ENCODE measurements at places on chromosomes 6 and 20.

GRCh38 chr20:35191419-35192117 lies 19.7 kb downstream of the PROCR start:
- no peaks in the 10 kb centered on the region for H3K4me1 ChIP-seq
- H3K36me3 ChIP-seq, result no peaks in the 10 kb centered on the region
- H3K27me3 ChIP-seq, result no peaks in the 10 kb centered on the region
- H3K27ac ChIP-seq, result peak overlapping the region; percentile 3
- no peak for DNase-seq

GRCh38 chr20:9261781-9262180 lies 192.9 kb downstream of the PLCB4 start:
- H3K4me1 ChIP-seq, result no peaks in the 10 kb centered on the region
- no peaks in the 10 kb centered on the region for H3K27me3 ChIP-seq
- no peak overlapping the region for H3K4me3 ChIP-seq
- no peak overlapping the region for H3K27ac ChIP-seq
- no peak for DNase-seq

DNA sequence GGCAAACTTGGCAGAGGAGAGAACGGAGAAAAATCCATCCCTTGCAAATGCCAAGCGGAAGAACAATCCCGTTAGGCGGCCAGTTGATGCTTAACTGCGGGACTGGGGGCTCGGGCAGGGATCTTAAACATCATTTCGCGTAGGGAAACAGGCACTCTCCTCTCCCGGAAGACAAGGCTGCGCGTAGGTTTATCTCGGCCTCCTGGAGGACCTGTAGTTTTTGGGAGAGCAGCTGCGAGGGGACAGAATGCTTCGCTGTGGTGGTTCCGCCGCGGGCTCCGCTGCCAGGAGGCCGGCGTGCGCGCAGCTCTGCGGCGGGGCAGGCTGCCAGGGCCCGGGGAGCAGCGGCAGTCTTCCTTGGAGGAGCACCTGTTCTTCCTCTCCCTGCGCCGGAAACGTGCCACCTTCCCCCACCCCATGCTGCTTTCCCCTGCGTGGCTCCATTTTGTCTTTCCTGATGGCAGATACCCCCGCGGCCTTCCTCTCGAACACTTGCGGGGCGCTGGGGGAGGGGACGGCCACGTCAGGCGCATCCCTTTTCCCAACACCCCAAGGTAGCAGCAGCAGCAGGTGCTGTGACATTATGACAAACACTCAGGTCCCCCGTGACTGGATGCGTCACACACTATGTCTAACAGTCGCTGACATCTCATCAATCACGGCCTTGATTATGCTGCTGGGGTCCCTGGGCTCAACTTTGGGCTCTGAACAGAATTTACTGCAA lies 230.7 kb upstream of the BTBD3 start:
- DNase-seq, result no peak
- H3K4me3 ChIP-seq, result no peak overlapping the region
- no peaks in the 10 kb centered on the region for H3K27me3 ChIP-seq

- peak overlapping the region; percentile 89 for H3K4me3 ChIP-seq
- peak; percentile 71 for DNase-seq
- H3K27me3 ChIP-seq, result no peaks in the 10 kb centered on the region
- peak overlapping the region; percentile 93 for H3K27ac ChIP-seq
- peaks cover 22% of the 10 kb centered on the region for H3K4me1 ChIP-seq
Measured at GRCh38 chr20:62953839-62954703, 1.6 kb downstream of the SLC17A9 start.

- H3K36me3 ChIP-seq, result peaks cover 38% of the 10 kb centered on the region
- no peak overlapping the region for H3K4me3 ChIP-seq
- DNase-seq, result no peak
- peaks cover 26% of the 10 kb centered on the region for H3K4me1 ChIP-seq
- peak overlapping the region; percentile 95 for H3K27ac ChIP-seq
Measured at GRCh38 chr20:35274172-35275092, 3.5 kb downstream of the MMP24OS start.

- H3K36me3 ChIP-seq, result peaks cover 30% of the 10 kb centered on the region
- peak overlapping the region; percentile 88 for H3K4me3 ChIP-seq
- DNase-seq, result no peak
- peaks cover 64% of the 10 kb centered on the region for H3K4me1 ChIP-seq
Measured at GRCh38 chr20:50107796-50108331, 5.1 kb downstream of the UBE2V1 start.

DNA sequence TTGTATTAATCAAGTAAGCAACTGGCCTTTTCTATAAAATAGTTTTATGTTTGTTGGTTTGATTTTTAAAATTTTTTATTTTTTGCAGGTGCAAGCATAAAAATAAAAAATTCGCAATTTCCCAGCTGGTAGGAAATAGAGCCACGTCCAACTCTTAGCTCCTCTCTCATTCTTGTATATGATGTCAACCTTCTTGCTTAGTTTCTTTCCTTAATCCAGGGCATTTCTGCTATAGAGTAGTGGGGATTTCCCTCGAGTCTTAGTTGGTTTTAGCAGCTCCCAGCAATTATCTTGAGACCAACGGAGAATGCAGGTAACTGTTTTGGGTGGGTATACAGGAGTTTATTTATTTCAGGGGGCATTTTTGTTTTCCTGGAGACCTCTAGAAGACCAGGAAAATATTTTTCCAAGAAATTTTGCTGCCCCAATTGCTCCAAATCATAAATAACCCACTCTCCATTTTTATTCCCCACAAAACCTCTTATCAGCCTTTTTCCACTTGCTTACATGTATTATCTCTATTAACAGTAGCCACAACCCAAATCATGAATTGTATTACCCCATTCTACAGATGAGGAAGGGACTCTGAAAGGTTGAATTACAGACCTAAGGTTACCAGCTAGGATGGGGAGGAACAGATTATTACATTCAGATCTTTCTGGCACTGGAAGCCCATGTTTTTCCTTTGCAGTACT lies 18.4 kb downstream of the PHACTR2 start:
- H3K36me3 ChIP-seq, result peaks cover 2% of the 10 kb centered on the region
- no peak for DNase-seq
- H3K27me3 ChIP-seq, result no peaks in the 10 kb centered on the region
- H3K4me3 ChIP-seq, result peak overlapping the region; percentile 23

GRCh38 chr6:12601881-12602280 lies 114.7 kb upstream of the PHACTR1 start:
- H3K27ac ChIP-seq, result no peak overlapping the region
- H3K4me1 ChIP-seq, result no peaks in the 10 kb centered on the region
- H3K4me3 ChIP-seq, result no peak overlapping the region
- H3K27me3 ChIP-seq, result peaks cover 9% of the 10 kb centered on the region
- DNase-seq, result no peak

DNA sequence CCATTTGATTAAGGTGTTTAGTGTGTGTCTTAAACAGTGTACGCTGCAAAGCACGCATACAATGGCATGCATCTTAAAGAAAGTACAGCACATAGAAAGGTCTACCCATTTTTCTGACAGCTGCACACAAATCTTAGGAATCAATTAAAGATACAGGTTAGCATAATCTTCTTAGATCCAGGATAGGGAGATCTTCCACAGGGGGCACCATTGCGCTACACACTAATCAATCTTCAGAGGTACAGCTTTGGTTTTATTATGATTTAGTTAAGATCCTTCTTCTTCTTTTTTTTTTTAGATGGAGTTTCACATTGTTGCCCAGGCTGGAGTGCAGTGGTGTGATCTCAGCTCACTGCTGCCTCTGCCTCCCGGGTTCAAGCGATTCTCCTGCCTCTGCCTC lies 63.7 kb upstream of the BEND3 start:
- no peak for DNase-seq
- H3K4me1 ChIP-seq, result no peaks in the 10 kb centered on the region
- no peak overlapping the region for H3K27ac ChIP-seq
- H3K36me3 ChIP-seq, result peaks cover 5% of the 10 kb centered on the region

DNA sequence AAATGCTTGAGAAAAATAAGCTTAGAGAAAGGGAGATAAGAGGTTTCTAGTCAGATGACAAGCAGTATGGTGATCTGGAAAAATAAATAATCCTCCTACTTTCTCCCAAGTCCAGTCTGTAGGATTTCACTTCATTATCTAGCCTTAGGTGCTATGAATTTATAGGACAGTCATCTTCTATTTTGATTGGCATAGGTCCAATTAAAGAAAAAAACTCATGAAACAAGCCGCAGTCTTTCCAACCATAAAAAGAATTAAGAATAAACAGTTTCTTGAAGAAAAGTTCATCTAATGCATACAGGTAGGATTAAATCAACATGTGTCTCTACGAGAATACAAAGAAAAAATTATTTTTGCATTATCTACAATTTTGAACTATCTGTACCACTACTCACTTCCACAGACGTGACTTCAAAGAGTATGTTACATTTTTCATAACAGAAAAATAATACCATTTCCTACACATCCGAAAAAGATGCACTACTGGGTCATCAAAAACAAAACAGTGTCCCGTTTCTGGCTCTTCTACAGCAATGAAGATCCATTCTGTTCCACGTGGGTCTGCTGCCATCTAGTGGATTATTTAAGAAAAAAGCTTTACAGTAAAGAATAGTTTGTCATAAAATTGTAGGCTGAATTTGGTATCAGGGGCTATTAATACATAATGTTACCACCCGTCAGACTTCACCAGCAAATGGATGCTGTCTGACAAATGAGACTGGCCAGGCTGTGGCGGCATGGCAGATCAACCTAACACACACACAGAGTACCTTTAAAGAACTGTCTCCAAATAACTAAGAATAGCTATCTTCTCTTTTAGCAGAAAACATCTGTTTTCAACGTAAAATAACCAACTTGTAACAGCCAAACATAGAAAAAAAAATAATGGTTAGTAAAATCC lies 28.9 kb downstream of the STX7 start:
- H3K36me3 ChIP-seq, result peaks cover 4% of the 10 kb centered on the region
- peaks cover 7% of the 10 kb centered on the region for H3K4me1 ChIP-seq
- DNase-seq, result peak; percentile 56

DNA sequence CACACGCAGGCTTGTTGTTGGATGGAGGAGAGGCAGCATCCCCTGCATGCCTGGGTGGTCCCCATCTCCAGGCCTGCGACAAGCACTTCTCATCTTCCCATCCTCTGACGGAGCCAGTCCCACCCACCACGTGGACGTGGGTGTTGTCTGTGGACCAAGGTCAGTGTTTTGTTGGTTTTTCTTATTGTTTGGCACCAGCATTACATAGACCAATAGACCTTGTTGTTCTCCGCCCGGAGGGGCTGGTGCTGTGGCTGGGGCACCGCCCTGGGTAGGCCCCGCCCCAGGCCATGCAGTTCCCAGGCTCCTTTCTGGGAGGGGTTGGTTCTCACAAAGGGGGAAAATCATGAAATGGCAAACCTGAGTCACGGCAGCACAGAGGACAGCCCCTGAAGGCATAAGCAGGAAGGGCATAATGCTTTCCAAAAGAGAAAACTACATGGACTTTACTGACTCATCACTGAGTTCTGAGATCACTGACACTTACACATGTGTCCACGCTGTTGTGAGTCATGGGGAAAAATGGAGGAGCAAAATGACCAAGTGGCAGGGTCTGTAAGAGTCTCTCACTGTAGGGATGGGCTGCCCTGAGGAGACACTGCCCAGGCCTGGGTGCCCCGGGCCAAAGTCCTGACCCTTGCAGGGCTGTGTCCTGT lies 90.8 kb downstream of the THBS2 start:
- no peak for DNase-seq
- H3K4me3 ChIP-seq, result no peak overlapping the region
- H3K36me3 ChIP-seq, result no peaks in the 10 kb centered on the region
- no peaks in the 10 kb centered on the region for H3K4me1 ChIP-seq
- no peak overlapping the region for H3K27ac ChIP-seq

- H3K4me3 ChIP-seq, result peak overlapping the region; percentile 52
- H3K27ac ChIP-seq, result no peak overlapping the region
- no peak for DNase-seq
- H3K36me3 ChIP-seq, result peaks cover 6% of the 10 kb centered on the region
Measured at GRCh38 chr6:104789770-104790190, 69.9 kb downstream of the HACE1 start.

DNA sequence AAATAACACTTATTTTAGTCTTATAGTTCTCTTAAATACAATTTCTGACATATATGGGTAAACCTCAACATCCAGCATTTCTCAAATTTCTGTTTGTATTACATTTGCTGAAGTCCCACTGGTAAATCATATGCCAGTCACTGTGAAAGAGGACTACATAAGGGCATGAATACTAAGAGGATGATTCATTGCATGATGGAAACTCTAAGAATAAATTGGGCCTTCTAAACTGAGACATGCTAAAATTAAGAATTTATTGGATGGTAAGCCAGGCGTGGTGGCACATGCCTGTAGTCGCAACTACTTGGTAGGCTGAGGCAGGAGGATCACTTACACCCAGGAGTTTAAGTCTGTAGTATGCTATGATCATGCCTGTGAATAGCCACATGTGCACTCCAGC lies 12.1 kb downstream of the DEFB123 start:
- no peak for DNase-seq
- H3K27me3 ChIP-seq, result peaks cover 24% of the 10 kb centered on the region
- no peaks in the 10 kb centered on the region for H3K4me1 ChIP-seq
- H3K27ac ChIP-seq, result no peak overlapping the region
- H3K4me3 ChIP-seq, result no peak overlapping the region

GRCh38 chr6:149651056-149651455 lies 2.5 kb upstream of the KATNA1 start:
- H3K36me3 ChIP-seq, result peaks cover under 1% of the 10 kb centered on the region
- no peak overlapping the region for H3K4me3 ChIP-seq
- DNase-seq, result no peak

- DNase-seq, result no peak
- H3K27ac ChIP-seq, result no peak overlapping the region
- H3K4me3 ChIP-seq, result no peak overlapping the region
- H3K4me1 ChIP-seq, result peaks cover 9% of the 10 kb centered on the region
Measured at GRCh38 chr6:31485055-31485454, 12.9 kb upstream of the MICB start.

DNA sequence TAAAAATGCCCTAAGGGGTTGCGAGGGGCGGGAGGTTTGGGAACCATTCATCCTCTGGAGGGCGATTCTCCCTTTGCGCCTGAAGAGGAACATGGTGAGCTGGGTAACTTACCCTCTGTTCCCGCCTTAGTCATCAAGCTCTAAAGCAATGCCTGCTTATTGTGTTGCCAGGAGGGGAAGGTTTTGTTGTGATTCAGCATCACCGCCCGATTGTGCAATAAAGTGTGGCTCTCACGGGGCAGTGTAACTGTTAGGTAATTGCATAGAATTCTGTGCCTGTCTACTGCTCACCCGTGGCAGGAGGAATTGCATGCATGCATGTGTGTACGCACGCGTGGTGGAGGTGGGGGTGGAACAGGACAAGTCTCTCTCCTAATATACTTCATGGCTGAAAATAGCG lies 95.5 kb upstream of the AGPAT4 start:
- no peak for DNase-seq
- H3K27ac ChIP-seq, result no peak overlapping the region
- H3K36me3 ChIP-seq, result no peaks in the 10 kb centered on the region
- no peaks in the 10 kb centered on the region for H3K4me1 ChIP-seq

DNA sequence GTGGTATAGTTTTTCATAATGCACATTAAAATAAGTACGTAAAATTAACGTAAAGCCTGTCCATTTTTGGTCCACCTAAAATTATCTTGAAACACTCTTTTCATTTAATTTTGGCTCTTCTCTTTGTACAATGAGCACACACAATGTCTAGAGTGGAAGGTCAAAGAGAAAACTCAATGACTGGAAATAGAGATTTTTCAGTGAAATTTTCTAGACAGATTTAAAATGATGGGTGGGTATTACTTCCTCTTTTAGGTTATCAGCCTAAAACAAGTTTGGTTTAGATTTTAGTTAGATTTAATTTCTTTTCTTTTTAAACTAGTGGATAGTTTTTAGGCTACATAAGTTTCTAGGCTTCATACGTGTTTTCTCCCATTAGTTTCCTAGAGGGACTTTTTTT lies 24.9 kb downstream of the DSE start:
- no peak overlapping the region for H3K27ac ChIP-seq
- H3K27me3 ChIP-seq, result no peaks in the 10 kb centered on the region
- no peak for DNase-seq
- peaks cover 14% of the 10 kb centered on the region for H3K4me1 ChIP-seq
- peaks cover 4% of the 10 kb centered on the region for H3K36me3 ChIP-seq
